Stomach (tissue), 19 donors: ENCODE measurements at places on chromosomes 13 and 19. TPM values are rescaled to one million over a fixed set of nuclear protein-coding genes. Genes with fewer than 3 reads are reported as not detected.

DNA sequence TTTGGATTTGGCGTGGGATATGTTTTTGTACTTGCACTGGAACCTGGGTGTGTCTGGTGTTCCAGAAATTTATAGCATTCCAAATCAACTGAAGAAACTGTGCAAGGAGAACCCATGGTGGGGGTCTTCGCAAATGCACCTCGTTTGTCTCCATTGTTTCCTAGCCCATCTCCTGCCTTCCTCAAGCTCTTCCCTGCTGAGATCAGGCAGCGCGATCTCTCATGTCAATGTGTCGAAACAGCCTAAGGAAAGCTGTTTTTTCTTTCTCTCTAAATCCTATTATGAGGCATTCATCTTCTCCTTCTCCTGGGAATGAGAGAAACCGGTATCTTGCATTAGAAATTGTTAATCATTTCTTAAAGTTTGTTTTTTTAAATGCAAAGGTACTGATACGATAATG is 131.0 kb downstream of the KLF5 start:
- no peak overlapping the region for H3K27ac ChIP-seq
- DNase-seq: no peak
- no peak overlapping the region for H3K4me3 ChIP-seq
- H3K4me1 ChIP-seq: peaks cover 5% of the 10 kb centered on the region

DNA sequence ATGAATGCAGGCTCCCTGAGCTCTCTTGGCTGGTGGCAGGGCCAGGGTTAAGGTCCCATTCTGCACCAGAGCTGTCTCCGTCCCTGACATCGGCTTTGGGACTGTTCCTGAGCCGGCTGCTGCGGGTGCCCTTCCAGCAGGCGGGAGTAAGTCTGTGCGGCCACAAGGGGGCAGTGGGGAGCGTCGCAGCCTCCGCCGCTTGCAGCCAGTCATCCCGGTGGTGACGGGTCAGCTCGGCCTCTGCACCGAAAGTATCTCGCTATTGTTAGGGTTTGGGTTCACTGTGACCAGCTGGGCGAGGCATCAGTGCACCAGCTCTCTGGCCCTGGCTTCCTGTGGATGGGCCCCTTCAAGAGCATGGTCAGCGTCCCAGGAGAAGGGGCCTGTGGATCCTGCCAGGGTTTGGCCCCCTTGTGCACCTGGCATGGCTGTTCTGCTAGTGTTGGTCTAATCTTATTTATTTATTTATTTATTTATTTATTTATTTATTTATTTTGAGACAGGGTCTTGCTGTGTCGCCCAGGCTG is 15.1 kb downstream of the NDUFB7 start:
- no peaks in the 10 kb centered on the region for H3K36me3 ChIP-seq
- H3K4me3 ChIP-seq: no peak overlapping the region
- H3K4me1 ChIP-seq: peaks cover 31% of the 10 kb centered on the region
- H3K27ac ChIP-seq: no peak overlapping the region
- no peaks in the 10 kb centered on the region for H3K27me3 ChIP-seq

GRCh38 chr19:41220811-41221210 is 1.8 kb downstream of the AXL start:
- peak overlapping the region; percentile 91 for H3K27ac ChIP-seq
- H3K4me1 ChIP-seq: peaks cover 9% of the 10 kb centered on the region
- no peaks in the 10 kb centered on the region for H3K27me3 ChIP-seq
- DNase-seq: no peak

OVOL3 gene
- not detected for total RNA-seq
